Activated CD4-positive, CD25-positive, alpha-beta regulatory T cell treated with anti-CD3 and anti-CD28 coated beads, Interleukin-2, amount 50 U/mL, for 16 hours (primary cell): ENCODE measurements at places on chromosomes 7 and 10.

GRCh38 chr7:151482883-151483710 is 36.6 kb downstream of the RHEB start:
- no peak for DNase-seq

DNA sequence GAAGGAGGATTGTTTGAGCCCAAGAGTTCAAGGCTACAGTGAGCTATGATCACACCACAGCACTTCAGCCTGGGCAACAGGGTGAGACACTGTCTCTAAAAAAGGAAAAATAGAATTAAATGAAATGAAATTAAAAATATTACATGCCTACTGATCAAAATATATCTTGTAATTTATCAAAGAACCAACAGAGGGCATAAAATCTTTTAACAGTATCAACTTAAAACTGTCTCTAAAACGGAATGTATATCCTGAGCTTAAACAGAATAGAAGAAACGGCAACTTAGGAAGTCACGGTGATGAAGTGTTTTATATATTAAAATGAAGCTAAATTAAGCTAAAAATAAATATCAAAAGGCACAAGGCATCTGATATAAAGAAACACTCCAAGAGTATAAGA is 78.8 kb downstream of the MTPAP start:
- DNase-seq, result no peak

GRCh38 chr10:66564287-66564686 is 361.5 kb upstream of the LRRTM3 start:
- DNase-seq, result no peak

- DNase-seq, result no peak
These were observed 80.7 kb upstream of the PDCD4 start for GRCh38 chr10:110790913-110791506.

DNA sequence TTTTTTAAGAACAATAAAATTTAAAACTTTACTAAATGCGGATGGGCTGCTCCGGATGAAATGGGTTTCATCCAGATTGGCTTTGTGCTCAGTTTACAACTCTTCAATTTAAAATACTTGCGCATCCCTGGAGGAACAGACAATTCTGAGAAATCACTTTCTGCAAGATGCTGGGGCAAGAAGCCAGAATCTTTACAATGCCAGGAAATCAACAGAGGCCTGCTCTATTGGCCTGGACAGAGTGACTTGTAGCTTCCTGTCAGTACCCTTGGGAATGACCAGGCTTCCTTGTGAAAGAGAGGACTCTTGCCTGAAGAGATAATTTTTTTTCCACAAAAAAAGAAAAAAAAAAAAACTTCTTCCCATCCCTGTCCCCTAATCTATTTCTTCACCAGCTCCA is 3.9 kb upstream of the FAM13C start:
- DNase-seq, result no peak

GRCh38 chr7:157711353-157711888 is 374.6 kb downstream of the DNAJB6 start:
- DNase-seq, result no peak

DNA sequence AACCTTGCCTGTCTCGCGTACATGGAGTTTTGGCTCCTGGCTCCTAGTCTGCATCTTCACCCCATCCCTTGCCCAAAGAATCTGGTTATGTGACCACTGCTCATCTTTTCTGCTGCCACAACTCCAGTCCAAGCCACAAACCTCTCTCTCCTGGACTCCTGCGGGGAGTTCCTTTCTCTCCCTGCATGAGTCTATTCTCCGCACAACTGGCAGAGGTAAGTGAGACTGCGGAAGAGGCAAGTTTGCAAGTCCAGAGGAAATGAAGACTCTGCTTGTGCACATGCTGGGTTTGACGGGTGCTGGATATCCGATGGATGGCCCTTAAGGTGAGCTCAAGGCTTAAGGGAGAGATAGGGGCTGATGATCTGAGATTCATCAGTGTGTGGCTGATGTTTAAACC is 61.0 kb downstream of the TRUB1 start:
- no peak for DNase-seq

DNA sequence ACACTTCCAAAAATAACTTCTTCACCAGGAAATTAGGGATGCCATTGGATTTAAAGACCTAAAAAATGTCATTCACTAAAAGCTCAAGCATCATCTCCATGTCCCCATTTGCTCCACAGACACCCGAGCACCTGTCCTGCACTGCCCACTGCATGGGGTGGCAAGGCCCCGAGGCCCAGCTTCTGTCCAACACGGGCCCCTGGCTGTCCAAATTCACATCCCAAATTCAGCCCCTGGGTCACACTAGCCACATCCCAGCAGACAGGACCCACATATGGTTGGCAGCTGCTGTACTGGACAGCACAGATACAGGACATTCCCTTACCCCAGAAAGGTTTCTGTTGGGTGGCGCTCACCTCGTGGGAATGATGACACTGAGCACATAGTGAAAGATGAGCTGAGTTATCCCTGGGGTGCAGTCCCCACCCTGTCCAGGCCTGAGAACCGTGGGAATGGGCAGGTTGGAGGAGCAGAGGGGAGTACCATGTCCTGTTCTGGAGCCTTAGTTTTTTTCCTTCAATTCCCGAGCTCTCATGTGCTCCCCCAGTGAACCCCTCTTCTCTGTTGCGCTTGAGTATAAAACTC is 55.3 kb downstream of the CSGALNACT2 start:
- DNase-seq, result no peak

DNA sequence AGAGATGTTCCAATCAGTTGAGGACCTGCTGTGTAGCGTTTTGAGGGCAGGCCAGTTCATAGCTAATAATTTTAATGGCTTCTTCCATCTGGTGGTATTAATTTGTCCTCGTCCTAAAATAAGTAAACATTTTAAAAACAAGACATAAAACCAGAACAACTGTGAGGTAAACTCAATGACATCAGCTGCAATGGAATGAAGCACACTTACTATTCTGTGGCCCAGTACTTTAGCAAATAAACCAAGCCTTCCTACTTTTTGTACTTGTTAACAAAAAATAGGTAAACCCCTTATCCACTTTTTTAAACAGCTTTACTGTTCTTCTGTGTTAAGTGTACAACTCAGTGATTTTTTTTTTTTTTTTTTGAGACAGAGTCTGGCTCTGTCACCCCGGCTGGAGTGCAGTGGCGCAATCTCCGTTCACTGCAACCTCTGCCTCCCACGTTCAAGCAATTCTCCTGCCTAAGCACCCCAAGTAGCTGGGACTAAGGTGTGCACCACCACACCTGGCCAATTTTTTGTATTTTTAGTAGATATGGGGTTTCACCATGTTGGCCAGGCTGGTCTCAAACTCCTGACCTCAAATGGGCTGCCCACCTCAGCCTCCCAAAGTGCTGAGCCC is 28.9 kb upstream of the FZD1 start:
- no peak for DNase-seq

GRCh38 chr10:103614306-103615158 is 121.0 kb downstream of the NEURL1 start:
- no peak for DNase-seq

GRCh38 chr7:46449743-46450142 is 528.7 kb upstream of the IGFBP3 start:
- no peak for DNase-seq

GRCh38 chr7:36564489-36564888 is 159.8 kb downstream of the AOAH start:
- no peak for DNase-seq

DNA sequence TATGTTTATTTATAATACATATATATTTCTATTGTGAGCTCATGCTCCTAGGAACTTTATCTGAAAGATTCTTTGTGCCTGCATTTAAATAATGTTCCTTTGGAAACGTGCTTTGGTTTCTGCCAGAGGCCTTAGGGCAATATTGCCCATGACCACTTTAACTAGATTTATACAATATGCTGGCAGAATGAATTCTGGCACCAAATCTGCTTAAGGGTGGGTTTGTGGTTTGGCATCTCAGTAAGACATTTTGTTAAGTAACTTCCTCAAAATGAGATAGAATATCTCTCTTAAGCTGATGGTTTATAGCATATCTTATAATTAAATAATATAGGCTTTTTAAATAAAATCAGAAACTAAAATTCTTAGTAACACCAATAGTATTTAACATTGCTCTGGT is 252.9 kb downstream of the RNLS start:
- no peak for DNase-seq
